ENCODE measurements at places on chromosomes 5 and 9.

DNA sequence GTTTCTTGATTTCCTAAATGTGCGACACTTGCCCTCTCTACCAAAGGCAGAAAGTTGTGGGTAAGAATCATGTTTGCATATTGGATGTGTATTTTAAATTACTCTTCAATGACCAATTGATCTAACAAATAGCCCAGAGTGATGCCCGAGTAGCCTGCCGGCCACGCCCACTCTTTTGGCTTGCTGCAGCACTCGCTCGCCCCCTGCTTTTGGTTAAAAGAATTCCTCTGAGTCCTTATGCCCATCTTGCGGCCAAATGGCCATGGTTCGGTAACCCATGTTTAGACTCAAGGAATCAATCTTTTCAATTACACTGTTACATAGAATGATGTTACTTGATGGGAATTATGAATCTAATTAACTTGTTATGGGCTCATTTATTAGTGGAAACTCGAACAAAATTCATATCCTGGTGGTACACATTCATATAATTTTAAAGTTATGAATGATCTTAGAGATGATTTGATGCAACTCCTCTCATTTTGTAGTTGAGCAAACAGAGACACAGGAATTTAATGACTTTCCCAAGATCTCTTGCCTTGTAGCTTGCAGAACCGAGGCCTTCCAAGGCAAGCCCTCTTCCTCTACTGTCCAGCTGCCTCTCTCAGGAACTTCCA is 36.5 kb downstream of the PPIC start:
- DNase-seq = peak; percentile 71

GRCh38 chr5:177605667-177606066 is 5.7 kb downstream of the B4GALT7 start:
- no peak for DNase-seq

DNA sequence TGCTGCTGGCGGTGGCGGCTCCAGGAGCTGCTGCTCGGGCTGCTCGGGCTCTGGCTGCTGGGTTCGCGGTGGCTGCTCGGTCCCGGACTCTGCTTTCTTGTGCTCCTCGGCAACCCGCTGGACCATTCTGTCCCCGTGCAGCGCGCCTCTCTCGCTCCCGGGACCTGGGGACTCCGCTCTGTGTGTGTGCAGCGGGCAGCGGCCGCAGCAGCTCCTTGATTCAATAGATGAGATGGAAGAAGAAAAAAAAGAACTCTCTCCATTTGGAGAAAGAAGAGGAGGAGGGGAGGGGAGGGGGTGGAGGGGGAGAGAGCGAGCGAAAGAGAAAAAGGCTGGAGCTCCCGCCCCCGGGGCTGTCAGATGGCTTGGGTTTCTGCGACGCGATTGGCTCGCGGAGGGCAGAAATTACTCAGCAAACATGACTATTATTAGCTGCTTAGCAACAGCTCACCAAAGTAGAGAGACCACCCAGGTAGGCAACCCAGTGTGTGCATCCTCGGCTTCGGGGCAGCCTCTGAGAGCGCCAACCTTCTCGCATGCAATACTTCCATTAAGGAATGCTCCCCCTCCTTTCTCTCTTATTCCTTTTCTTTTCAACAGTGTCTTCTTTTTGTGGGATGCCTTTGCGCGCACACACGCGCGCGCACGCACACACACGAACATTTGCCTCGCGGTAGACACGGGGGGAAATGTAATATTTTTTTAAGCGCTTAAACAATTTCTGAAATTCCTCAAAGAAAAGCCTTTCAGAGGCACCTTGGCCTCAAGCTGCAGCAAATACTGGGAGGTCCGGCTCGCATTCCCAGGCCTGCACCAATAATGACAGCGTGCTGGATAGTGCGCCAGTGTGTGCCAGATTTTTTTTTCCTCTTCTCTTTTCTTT is 7.6 kb downstream of the PTCH1 start:
- DNase-seq = peak; percentile 84

- no peak for DNase-seq
Measured at GRCh38 chr9:14515049-14515448, 178.2 kb downstream of the ZDHHC21 start.

DNA sequence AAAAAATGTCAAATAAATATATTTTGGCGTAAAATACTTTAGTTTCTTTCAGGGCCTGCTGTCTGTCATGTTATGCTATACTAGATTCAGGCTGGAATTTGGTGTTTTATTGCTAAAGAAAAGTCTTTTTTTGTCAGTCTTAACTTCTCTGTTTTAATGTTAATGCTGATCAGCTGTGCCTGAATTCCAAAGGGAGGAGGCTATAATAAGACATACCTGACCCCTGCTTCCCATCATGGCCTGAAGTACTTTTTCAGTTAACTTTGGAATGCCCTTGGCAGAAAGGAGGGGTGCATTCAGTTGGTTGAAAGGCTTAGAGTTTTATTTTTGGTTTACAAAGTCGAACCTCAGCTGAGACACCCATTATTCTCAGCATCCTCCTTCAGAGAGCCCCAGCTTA is 58.1 kb upstream of the PANK3 start:
- DNase-seq = no peak

DNA sequence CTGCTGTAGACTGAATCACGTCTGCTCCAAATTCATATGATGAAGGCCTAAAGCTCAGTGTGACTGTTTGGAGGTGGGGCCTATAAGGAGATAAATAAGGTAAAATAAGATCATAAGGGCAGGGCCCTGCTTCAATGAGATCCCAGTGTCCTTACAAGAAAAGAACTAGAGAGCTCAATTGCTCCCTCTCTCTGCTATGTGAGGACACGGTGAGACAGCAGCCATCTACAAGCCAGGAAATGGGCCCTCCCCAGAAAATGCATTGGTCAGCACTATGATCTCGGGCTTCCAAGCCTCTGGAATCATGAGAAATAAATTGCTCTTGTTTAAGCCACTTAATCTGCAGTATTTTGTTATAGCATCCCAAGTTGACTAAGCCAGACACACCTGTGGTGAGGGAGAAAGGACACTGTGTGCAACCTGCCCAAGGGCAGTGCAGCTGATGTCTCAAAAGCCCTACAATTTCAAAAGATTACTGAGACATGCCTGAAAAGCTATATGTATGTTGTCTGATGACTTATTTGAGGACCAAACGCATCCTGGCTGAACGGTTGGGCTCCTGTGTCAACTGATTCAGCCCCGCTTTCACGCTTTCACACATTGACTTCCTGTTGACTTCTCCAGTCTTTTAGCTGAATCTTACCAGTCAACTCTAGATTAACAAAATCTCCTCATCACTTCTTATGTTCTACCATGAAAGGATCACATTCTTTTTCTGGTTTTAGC is 13.2 kb downstream of the GZMK start:
- DNase-seq = peak; percentile 87

- DNase-seq = no peak
Measured at GRCh38 chr9:126169736-126170135, 156.9 kb upstream of the MVB12B start.

GRCh38 chr5:149015126-149015525 is 47.7 kb downstream of the SH3TC2 start:
- no peak for DNase-seq

DNA sequence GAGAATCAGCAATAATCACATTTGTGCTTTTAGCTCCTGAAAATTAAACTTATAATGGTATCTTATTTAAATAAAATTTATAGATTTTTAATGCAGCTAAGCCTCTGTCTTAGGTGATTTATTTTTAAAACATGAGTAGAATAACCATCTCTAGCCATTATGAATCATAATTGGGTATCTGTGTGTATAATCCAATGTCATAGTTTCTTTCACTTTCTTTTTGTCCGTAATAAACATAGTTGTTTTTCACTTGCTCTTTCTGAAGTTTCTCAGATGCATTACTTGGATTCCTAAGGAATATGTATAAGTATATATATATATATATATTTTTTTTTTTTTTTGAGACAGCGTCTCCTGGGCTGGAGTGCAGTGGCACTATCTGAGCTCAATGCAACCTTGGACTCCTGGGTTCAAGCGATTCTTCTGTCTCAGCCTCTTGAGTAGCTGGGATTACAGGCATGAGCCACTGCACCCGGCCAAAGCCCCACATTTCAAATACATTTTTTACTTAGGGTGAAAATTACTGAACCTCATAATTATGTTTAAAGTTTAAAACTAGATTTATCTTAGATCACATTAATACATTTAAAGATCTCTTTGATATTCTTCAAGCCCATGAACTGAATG is 377.1 kb downstream of the PRDM9 start:
- no peak for DNase-seq

- no peak for DNase-seq
Measured at GRCh38 chr5:4148009-4148408, 552.4 kb downstream of the IRX1 start.

GRCh38 chr5:168059131-168059530 is 232.3 kb upstream of the WWC1 start:
- DNase-seq = no peak

GRCh38 chr5:54651482-54652076 is 134.0 kb downstream of the SNX18 start:
- DNase-seq = no peak

DNA sequence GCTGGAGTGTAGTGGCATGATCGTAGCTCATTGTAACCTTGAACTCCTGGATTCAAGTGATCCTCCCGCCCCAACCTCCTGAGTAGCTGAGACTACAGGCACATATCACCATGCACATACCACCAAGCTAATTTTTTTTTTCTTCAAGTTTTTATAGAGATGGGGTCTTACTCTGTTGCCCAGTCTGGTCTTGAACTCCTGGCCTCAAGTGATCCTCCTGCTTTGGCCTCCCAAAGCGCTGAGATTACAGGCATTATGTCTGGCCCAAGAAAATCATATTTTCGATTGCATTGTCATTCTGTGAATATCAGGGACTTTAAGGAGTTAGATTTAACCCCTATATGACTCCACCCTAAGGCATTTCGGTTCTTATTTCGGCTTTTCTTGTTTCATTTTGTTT is 116.6 kb downstream of the VPS13A start:
- DNase-seq = no peak

DNA sequence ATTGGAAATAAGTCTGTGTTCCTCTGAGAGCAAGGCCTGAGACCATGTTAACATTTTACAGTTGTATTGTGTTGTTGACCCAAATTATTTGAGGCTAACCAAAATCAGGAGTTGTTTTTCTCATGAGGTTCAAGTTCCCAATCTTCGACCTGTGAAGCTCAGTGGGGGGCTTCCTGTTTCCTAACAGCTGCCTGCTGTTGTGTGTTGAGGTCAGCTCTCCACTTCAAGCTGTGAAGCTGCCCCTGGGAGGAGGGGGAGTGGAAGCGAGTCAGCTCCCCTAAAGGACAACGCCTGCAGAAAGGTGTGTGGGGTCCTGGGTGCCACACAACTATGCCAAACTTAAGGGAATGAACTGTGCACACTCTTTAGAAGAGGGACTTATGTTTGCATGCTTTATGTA is 295.5 kb downstream of the IRX1 start:
- no peak for DNase-seq

GRCh38 chr5:6889030-6889429 is 175.8 kb downstream of the TENT4A start:
- DNase-seq = no peak

DNA sequence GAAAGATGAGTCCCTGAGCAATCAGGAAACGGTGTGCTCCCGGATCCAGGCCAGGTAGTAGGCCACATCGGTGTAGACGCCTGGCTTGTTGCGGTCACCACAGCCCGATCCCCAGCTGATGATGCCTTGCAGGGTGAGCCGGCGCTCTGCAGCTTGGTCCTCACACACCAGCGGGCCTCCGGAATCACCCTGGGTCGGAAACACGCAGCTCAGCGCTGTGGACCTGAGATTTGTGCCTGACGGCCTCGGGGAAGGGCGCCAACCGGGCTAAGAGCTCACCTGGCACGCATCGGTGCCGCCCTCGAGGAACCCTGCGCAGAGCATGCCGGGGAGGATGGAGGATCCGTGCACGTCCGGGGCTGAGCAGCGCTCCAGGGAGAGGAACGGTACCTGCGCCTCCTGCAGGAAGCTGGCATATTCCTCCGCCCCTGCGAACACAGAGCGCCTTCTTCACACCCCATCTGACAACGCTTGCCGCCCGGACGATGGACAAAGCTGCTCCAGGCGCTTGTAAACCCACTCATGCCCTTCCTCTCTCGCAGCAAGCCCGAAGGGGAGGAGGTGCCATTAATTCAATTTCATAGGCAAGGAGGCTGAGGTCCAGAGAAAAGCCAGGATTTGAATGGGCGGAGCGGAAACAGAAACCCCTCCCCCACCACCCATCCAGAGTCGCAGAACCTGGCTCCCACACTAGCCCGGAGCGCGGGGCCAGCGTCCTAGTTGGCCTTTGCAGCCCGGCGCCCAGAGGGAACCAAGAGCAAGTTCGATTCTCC is 2.0 kb upstream of the PFN3 start:
- DNase-seq = peak; percentile 90

DNA sequence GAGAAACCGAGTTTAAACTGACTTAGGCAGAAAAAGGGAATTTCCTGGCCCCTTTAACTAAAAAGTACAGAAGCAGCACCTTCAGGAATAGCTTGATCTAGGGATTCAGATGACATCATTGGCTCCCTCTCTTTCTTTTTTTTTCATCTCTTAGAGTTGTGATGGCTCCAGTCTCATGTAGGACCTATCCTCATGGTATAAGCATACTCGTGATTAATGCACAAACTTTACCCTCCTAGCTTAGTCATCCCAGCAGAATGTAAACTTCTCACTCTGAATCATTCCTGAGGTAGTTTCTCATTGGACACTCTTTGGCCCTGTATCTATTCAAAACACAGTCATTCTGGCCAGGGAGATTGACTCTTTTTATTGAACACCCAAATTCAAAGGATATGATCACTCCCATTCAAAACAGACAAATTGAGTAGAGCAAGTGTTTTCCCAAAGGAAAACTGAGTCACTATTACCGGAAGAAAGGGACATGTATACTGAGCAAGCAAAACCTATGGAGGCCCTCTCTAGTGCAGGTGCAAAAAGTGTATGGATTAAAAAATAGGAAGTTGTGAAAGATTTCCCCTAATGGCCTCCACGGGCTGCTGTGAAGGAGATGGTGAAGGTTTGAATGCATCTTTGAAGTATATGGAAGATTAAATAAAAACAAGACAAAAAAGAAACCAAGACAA is 27.6 kb upstream of the SMIM23 start:
- no peak for DNase-seq

- no peak for DNase-seq
Measured at GRCh38 chr5:103256178-103256577, 2.4 kb upstream of the MACIR start.

DNA sequence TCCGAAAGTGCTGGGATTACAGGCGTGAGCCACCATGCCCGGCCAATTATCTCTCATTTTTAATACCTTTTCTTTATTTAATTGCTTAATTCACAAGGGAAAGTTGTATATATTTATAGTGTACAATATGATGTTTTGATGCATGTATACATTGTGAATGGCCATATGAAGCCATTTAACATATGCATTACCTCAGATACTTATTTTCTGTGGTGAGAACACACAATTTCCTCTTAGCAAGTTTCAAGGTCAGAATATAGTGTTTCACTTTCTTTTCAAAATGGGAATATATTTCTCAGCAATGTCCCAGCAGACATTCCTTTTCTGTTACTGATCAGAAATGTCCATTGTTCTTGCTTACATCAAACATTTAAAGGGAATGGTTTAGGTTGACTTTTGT is 1596.3 kb downstream of the MAT2B start:
- no peak for DNase-seq

DNA sequence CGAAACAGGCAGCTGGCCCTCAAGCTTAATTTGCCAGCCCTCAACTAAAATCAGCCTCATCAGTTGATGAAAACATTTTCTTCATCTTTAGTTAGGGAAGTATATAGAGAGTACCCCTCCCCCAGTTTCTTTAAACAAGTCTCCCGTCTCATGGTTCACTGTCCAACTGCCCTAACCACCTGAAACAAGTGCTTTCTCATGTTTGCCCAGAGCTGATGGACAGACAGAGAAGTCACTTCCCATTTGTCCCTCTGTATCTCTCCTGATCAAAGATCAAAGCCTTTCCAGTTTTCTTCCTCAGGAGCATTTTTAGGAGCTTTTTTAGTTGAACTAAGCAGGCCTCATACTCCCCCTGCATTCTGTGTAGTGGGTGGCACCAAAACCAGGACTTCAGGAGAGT is 21.7 kb downstream of the FUBP3 start:
- DNase-seq = no peak

All from activated CD4-positive, alpha-beta T cell treated with anti-CD3 and anti-CD28 coated beads for 36 hours (primary cell).